Activated CD8-positive, alpha-beta memory T cell treated with anti-CD3 and anti-CD28 coated beads, Interleukin-2, amount 10 ng/mL, durations not matched to agents 7 days and 5 days (primary cell): ENCODE measurements at places on chromosomes 2 and 18.

DNA sequence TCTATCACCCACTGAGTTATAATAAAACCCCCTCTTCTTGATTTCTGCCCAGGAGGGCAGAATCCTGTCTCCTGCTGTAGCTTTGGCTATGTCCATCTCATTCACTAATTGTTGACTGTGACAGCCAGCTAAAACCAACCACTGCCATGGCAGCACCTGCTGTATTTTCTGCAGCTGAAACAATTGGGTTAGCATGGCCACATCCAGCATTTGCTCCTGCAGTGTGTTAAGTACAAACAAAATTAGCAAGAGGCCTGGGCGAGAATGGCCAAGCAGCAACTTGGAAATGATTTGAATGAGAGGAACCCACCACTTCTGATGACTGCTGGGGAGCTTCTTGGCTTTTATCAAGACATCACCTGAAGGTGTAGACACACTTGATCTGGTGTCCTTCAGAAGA lies 89.4 kb upstream of the LRRTM1 start:
- no peak for DNase-seq

DNA sequence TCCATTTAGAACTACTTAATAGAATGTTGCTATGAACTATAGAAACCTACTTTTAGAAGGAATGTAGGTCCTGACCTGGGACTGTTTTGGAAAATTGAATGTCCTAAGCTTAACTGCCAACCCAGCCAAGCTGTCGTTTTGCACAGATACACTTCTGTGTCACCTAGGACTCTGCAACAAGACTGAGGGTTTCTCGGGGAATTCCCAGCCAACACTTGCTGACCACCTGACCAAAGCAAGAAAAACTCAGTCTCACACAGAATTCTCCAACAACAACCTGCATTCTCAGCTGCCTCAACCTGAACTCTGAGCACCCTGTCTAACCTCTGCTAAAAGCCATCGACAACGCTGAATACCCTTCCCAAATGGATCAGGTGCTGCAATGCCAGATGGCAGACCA lies 128.2 kb downstream of the SS18 start:
- no peak for DNase-seq

- DNase-seq = no peak
These were observed 79.8 kb downstream of the MYT1L start for GRCh38 chr2:2251255-2251654.

DNA sequence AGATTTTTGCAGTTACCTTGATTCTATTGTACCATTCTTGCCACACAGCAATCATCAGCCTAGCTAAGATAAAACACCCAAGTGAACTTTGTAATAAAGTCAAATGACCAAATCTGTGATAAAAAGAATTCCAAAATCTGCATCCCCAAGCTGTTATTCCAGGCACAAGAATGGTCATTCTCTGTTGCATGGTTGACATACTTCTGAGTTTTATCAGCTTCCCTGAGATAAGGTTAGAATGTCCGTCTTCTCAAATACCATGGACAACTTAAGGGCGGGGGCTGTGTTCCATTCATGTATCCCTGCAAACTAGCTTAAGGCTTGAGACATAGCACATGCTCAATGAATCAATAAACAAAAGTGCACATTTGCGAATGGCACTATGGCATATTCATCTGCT lies 8.1 kb upstream of the BMP10 start:
- no peak for DNase-seq

DNA sequence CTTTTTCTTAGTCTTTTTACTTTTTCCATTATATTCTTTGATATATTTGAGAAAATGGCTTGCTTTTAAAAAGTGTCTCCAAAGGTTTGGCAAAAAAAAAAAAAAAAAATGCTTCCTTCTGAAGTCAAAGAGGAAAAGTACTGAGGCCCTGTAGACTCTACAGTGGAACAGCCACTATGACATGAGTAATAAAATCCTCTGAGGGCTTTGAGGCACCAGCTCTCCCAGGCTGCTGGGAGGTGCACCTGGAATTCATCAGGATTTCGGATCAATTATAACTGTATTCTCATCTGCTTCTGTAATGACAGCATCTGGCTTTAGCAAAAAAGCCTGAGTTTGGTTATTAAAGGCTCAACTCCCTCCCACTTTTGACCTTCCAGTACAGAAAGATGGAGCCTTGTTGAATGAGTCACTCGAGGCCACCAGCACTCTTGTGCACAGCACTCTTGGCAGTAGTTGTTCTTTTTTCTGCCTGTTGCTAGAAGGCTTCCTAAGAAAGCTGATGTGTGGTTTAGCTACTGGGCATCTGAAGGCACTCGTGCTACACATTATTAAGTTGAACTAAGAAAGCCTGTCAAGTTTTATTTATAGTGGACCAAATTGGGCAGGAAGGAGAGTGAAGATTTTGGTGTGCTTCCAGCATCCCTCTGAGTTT lies 131.3 kb downstream of the PRPF40A start:
- no peak for DNase-seq

DNA sequence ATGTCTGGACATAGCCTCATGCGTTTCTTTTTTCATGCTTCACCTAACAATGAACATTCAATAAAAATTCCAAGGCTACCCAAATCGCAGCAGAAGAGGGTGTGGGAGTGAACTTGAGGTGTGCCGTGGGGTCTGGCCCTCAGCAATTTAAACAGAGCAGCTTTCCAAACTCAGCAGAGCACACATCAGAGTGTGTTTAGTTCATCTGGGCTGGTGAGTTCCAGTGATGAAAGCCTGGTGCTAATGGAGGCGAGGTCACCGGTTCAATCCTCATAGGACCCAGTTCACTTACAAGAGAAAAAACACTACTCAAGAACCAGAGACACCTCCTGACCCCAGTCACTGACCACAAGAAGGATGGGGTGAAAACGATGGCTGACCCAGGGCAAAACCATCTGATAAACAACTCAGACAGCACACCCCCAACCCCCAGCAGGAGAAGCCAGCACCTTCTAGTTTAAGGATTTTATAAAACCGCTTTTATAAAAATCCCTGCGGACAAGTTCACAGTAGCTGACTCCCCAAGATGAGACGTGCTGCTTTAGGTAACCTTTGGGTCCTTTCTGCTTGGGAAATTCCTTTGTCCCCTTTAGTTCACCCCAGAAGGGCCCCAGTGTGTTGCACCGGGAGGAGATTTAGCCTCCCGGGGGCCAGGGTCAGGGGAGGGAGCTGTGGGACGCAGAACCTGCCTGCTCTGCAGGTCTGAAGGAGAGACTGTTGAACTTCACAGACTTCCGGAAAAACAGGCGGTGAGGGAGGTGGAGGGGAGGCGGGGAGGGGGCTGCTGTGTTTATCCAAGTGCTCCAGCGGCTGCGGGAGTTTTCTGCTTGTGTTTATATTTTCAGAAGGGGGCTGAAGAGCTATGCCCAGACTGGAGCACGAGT lies 152.7 kb upstream of the SOX11 start:
- no peak for DNase-seq

GRCh38 chr2:104825124-104825865 lies 28.6 kb upstream of the POU3F3 start:
- DNase-seq = no peak

DNA sequence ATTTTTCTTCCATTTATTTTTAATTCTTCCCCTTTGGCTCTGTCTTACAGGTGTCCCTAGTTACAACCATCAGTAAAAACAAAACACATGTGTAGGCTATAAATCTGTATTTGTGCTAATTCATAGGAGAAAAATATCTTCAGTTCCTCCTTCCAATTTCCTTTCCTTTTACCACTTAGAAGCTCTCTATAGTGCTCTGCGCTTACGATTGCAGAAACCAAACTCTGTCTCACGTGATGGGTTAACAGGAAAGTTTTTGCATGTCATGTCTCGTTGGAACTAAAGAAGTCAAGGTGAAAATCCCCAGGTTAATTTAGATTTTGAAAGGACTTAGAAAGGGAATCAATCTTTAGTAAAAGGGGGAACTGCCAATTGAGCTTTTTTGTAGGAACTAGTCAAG lies 1390.5 kb upstream of the ZEB2 start:
- DNase-seq = no peak

DNA sequence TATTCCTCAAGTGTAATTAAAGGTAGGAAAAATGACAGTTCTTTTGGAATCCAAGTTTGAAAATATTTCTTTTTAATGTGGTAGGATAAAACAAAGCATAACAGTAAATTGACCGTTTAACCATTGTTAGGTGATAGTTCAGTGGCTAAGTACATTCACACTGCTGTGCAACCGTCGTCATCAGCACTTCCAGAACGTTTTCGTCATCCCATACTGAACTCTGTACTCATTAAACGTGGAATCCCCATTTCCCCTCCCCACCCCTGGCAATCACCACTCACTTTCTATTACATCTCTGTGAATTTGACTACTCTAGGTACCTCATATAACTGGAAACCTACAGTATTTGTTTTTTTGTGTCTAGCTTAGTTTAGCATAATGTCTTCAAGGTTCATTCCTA lies 32.9 kb upstream of the FZD5 start:
- no peak for DNase-seq

- no peak for DNase-seq
These were observed 453.0 kb downstream of the GALR1 start for GRCh38 chr18:77702686-77703085.

GRCh38 chr2:20576598-20577115 lies 74.2 kb downstream of the HS1BP3 start:
- DNase-seq = peak; percentile 78

DNA sequence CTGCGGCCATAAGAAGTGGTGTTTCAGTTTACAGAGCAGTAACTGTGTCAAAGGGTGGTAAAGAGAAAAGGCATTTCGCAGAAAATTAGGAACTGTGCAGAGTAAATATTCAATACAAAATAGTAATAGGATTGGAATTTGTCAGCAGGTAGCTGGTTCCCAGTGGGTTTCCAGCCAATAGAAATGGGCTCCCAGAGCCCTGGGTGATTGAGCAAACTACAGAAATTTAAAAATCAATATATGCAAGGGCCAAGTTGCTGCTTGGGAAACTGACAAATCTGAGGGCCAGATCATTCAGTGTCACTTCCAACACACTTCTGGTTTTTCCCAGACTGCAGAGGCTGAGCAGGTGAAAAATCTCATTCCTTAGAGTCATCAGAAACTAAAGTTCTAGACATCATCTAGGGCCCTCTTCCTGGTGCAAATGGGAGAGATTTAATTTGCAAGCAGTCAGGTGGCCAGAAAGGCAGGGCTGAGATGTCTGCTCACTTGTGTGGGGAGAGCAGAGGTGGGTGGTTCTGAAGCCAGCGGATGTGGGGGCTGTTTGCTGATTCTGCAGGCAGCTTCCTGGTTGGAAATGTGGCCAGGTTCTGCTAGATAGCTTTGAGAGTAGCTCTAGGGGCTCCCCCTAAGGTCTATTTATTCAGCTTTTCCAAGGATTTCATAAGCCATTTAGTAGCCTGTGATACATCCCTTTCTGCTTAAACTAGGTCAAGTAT lies 182.4 kb downstream of the NCK2 start:
- DNase-seq = peak; percentile 91

GRCh38 chr18:25503567-25504081 lies 151.7 kb upstream of the ZNF521 start:
- DNase-seq = no peak

DNA sequence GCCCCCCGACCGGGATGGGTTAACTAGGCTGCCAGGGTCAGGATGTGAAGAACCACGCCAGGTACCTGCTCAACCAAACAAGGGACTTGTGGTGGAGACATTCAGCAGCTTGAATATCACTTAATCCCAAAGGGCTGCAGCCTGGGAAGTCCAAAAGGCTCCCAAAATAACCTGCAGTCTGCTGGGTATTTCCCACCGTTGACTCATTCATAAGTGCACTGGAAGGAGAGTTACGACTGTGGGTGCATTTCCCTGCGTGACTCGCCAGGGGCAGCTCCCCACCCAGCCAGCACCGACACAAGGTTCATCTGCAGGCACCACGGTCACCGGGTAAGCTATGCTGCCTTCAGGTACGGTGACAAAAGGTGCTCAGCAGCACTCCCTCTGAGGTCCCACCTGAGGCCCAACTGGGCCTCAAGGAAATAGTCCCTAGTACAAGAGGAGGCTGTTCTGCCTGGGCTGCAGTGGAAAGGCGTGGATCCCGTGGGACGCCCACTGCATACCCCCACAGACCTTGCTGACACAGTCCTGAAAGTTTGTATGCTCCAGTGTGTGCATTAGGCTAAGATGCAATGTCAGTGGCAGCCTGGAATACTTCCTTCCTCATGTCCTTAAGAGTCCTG lies 86.5 kb downstream of the UXS1 start:
- peak; percentile 48 for DNase-seq

- no peak for DNase-seq
These were observed 723.4 kb upstream of the LRRTM4 start for GRCh38 chr2:78245394-78246135.

- DNase-seq = no peak
These were observed 210.9 kb downstream of the DYM start for GRCh38 chr18:49249521-49249920.

DNA sequence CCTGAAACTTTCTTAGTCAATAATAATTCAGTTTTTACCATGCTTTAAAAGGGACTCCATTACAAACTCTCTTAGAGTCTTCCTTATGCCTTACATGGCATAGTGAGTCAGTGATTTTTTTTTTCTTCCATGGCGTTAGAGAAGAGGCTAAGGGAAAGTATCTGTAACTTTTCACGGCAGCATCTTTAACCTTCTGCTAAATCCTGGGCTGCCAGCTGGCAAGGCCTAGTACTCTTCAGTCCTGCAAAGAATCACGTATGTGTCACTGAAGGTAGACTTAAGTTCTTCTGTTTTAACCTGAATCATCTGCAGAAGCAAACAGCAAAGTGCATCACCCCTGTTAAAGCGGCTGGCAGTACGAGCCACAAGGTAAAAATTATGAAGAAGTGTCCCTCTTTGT lies 286.3 kb upstream of the FN1 start:
- DNase-seq = no peak

GRCh38 chr18:34097312-34097711 lies 127.4 kb downstream of the NOL4 start:
- no peak for DNase-seq

DNA sequence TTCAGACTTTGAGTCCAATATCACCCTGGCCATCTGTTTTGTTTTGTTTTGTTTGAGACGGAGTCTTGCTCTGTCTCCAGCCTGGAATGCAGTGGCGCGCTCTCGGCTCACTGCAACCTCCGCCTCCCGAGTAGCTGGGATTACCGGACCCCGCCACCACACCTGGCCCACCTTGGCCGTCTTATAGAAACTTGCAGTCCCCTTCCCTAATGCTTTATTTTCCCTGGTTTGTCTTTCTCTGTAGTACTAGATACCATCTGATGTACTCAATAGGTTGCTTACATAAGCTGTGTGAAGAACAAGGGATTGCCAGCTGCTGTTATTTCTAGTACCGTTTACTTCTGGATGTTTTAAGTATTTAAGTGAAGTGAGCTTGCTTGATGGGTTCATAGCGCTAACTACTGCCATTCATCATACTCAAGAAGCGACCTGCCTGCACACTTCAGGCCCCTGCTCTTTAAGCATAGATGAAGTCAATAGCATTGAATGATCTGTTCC lies 1.2 kb downstream of the RPL31 start:
- no peak for DNase-seq

DNA sequence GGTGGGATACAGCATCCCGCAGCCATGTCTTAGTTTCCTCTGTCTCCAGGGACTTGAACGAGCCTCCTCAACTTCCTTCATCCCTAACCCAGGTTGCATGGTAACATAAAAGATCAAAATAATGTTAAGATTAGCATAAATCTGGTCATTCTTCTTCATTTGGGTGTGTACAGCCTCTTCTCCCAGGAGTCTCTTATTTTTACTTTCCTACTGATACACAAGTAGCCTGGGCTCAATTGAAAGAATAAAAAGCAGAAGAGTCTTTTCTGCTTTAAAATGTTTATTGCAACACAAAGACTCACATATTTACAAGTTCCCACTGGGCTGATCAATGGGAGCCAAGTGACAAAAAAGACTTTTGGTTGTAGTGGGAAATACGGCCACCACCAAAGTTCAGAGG lies 137.9 kb upstream of the PID1 start:
- DNase-seq = no peak

- no peak for DNase-seq
These were observed 241.0 kb downstream of the GLI2 start for GRCh38 chr2:120976501-120977307.

GRCh38 chr2:73091696-73092095 lies 20.2 kb upstream of the SFXN5 start:
- DNase-seq = no peak
